ENCODE measurements at places on chromosomes 2 and 18.

- no peak for DNase-seq
These were observed 122.9 kb downstream of the ZNF521 start for GRCh38 chr18:25229081-25229480.

GRCh38 chr18:25423267-25423666 lies 71.3 kb upstream of the ZNF521 start:
- no peak for DNase-seq

DNA sequence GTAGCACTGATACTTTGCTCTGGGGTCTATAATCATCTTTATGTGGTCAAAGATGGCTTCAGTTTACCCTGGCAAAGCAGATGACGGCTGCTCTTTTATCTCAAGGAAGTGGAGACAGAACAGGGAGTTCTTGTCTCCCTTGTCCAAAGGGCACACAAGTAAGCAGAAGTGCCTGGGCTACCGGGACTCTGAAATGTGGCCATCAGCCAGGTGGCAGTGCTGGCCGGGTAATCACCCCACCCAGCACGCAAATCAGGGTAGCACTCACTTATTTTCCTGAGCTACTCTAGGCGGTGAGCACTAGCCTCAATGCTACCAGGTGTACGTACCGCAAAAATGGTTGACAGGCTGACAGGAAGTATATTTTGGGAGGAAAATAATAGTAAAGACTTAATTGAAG lies 119.7 kb upstream of the ETAA1 start:
- no peak for DNase-seq

DNA sequence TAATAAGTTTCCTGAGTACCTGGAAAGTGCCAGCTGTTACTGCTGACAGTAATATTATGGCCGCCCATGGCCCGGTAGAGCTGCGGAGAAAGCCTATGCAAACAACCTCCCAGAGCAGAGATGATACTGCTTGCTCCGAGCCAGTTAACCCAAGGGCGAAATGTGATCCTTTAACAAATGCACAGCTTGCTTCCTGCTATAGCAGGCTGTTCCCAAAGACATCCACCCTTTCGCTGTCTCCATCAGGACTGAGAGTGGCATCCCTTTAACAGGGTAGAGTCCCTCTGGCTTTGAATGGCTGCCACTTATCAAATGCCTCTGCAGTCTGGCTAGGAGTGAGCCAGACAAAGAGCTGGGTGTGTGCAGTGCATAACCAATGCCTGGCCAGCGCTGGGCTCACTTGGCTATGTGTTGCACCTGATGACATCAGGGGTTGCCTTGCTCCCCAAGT lies 69.7 kb upstream of the DAPL1 start:
- DNase-seq = no peak

DNA sequence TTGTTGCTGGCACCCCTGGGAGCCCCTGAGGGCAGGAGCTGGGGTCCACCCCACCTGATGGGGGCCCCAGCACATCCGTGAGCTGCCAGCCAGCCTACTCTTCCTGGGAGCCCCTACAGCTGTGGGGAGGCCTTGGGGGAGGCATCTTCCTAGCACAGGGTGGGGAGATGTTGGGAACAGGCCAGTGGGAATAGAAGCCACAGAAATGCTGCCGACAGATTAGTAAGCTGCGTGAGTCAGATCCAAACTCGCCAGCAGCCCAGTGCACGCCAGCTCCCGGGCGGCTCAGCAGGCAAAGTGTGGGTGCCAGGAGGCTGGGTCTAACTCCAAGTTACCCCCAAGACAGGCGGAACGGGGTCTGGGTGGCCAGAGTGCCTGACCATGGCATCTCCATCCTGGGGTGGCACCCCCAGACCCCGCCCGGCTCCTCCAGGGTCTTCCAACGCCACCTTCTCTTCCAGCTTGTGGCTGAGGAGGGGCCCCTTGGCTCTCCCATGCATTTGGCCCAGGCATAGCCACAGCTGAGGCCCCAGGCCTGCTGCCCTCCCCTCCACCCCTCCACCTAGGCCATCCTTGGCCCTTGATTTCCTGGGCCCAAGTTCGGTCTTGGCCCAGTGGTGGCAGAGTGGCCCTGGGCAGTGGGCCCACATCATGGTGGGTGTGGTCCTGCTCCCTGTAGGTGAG lies 15.3 kb downstream of the CROCC2 start:
- DNase-seq = no peak

DNA sequence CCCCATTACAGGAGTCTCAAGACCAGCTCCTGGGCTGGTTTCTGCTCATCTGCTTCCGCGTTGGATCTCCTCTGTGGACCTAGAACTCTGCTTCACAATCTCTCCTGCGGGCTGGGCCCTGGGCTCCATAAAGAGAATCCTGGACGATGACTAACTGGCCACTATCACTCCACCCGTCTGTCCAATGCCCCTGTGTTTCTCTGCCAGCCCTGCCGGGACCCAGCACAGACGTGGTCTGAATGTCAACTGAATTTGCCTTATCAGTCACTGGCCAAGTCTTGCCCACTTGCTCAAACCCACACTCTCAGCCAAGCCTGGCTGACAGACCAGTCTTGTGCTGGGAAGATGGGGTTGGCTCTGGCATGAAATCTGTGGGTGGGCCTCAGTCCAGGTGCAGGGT lies 17.4 kb downstream of the KIF3C start:
- DNase-seq = no peak

- no peak for DNase-seq
These were observed 309.9 kb upstream of the RAB12 start for GRCh38 chr18:8299054-8299980.

- no peak for DNase-seq
These were observed 60.0 kb upstream of the DTNA start for GRCh38 chr18:34650121-34650545.

GRCh38 chr18:51195451-51196117 lies 1.9 kb downstream of the MEX3C start:
- no peak for DNase-seq

GRCh38 chr2:241550616-241551580 lies 7.6 kb upstream of the BOK start:
- DNase-seq = no peak

DNA sequence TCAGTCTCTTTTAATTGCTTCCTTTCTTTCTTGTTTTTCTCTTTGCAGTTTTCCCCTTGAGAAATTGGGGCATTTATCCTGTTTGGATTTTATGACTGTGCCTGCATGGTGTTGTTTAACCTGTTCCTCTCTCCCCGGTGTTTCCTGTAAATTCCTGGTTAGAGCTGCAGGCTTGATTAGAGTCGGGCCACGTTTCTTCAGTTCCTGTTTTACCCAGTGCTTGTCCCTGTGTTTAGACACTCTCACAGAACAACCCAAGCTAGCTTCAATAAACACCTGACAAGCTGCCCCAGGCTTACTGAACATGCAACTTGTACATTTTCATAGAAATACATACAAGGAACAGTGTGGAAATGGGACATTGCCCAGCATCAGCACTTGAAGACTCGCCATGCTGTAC lies 53.9 kb downstream of the NGEF start:
- DNase-seq = no peak

- no peak for DNase-seq
These were observed 41.6 kb downstream of the TDRD15 start for GRCh38 chr2:21165350-21165749.

DNA sequence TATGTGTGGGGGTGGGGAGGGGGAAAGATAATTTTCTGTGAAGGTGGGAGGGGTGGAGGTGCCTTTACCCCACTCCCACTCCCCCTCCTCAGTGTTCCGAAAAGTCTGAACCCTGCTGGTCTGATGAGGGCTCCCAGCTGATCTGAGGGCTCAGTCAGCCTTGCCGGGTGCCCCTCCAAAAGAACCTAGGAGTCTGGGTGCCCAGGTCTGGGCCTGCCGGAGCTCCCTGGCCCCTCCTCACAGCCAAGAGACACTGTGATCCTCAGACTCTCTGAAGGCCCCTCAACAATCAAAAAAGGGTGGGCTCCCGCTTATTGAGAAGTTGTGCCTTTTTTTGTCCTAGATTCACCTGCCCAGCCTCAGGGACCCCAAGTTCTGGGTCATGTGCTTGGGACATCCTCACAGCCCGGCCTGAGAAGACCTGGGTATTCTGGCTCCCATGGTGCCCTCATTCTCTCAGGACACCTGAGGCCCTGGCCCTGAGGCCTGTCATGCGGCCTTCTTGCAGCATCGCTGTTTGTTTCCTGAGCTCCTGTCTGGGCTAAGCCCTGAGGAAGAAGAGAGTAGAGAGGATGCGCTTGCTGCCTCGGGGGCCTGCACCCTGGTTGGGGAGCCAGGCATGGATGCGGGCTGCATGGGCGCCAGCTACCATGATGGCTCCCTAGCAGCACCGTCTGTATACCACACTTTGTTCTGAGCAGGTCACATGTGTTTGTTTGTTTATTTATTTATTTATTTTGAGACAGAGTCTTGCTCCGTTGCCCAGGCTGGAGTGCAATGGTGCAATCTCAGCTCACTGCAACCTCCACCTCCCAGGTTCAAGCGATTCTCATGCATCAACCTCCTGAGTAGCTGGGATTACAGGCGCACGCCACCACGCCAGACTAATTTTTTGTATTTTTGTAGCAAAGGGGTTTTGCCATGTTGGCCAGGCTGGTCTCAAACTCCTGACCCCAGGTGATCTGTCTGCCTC lies 44.0 kb downstream of the SDC1 start:
- no peak for DNase-seq

DNA sequence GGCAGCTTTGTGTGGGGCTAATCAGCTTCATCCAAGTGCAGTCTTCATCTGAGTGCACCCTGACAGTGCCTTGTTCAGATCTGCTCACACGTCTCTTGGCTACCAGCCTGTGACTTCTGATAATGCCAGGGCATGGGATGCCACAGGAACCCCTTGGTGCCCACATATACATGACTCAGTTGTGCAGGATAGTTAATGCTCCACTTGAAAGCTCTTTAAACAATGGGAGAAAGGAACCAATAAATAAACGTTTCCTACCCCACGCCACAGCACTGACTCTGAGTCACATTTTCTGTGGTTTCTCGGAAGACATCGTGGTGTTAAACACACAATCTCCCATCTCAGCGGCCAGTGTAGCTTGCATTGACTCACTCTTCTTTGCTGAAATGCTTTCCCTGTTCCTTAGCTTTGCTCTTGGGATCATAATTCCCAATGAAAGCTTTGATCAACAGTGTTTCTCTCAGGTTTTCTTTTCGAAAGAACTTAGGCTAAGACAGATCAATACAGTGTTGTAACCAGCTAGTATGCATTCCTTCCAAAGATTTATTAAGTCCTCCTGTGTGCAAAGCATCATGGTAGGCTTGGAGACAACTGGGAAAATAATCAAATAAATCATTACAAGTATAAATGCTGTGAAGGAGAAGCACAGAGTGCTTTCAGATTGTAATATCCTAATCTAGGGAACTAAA lies 142.0 kb downstream of the COPS8 start:
- DNase-seq = peak; percentile 28

DNA sequence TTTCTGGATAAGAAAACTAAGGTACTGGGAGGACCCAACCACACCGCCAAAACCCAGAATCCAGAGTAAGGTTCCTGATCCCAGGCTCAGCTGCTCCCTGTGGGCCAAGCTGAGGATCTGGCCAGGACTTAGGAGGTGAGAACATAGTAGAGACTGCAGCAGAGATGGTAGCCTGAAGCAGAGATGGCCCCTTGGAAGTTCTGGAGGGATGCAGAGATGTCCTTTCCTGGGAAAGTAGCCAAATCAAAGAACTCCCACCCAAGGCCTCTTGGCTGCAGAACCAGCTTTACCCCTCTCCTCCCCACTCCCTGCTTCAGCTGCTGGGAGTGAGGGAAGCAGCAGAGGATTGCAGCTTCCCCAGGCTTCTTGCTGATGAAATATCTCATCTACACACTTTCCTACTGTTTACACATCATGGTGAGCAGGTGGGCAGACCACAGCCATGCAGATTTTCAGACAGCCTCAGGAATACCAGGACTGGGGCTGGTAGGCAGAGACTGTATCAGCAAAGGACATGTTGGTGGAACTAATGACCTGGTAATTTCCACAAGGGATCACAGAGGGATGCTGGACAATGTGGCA lies 32.7 kb downstream of the TMEM17 start:
- no peak for DNase-seq

- no peak for DNase-seq
These were observed 569.8 kb upstream of the LRRTM1 start for GRCh38 chr2:80874374-80874773.

- no peak for DNase-seq
These were observed 153.5 kb upstream of the PGAP1 start for GRCh38 chr2:197079832-197080555.

GRCh38 chr2:109128616-109129355 lies at the start of gene SH3RF3:
Gene SH3RF3 (plus strand): TSS chr2:109129205.
- peak; percentile 74 for DNase-seq

DNA sequence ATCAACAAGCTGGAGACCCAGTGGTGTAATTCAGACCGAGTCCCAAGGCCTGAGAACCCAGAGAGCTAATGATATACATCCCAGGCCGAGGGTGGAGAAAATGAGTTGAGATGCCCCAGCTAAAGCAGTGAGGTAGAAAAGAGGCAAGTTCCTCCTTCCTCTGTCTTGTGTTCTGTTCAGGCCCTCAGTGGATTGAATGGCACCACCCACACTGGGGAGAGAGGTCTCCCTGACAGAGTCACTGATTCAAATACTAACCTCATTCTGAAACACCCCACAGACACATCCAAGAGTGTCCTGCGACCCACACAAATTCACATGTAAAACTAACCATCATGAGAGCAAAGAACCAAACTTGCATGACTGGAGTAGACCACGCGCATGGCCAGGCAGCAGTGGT lies 215.3 kb downstream of the ANAPC1 start:
- peak; percentile 51 for DNase-seq

DNA sequence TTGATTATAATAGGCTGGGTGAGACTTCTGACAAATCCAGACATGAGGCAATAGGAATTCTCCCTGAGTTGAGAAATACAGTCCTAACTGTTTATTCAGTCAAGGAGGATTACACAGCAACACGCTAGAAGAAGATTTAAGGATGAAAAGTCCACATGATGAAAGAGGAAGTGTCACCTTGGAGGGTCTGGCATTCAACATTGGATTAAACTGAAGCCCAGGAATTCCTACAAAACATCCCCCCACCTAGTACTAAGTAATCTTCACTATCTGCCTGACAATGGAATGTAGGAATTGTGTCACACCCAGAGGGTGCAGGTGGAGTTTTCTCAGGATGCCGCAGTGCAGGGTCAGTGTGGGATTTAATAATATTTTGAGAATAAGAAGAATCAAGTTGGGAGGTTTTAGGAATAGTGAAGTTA lies 142.4 kb downstream of the SOCS6 start:
- no peak for DNase-seq

- no peak for DNase-seq
These were observed 912 bp upstream of the LAPTM4A start for GRCh38 chr2:20052229-20052851.

DNA sequence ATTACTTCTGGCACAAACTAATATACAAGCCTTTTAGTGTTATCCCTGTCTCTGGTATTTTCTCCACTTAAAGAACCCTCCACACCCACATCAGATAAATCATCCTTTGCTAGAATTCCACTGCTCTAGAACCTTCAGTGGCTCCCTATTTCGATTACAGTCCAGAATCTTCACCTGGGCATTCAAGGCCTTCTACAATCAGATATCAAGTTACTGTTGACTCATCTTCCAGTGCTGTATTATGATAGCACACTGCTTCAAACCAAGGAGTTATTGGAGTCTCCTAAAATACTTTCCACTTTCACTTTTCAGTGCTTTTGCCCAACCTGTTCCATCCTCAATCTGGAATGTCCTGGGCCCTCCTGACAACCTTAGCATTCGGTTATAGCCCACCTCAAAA lies 3.4 kb downstream of the CGREF1 start:
- DNase-seq = no peak
